Ureter (tissue), 1 donor: ENCODE measurements at places on chromosomes 11 and 22.

DNA sequence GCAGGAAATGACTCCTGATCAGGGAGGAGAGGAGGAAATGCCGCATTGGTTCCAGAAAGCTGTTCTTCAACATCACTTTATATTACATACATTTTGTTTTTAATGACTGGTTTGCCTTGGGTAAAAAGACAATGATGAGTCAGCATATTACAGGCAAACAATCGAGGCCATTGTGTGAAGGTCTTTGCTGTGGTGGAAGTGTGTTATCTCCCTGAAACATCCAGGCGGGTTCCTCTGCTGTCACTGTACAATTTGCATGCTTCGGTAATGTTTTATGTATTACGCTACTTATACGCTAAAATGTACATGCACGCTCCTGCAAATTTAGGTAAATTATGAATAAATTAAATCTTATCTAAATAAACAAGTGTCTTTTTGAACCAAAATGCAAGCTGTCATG is 161.1 kb downstream of the KIRREL3 start:
- DNase-seq: no peak

DNA sequence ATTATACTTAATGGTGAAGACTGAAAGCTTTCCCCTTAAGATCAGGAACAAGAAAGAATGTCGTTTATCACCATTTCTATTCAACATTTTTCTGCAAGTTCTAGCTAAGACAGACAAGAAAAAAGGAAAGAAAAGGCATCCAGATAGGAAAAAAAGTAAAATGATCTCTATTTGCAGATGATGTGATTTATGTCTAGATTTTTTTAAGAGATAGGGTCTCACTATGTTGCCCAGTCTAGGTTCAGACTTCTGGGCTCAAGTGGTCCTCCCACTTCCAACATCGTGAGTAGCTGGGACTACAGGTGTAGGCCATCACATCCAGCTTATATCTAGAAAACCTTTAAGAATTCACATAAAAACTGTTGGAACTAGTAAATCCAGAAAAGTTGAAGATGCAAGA is 51.4 kb upstream of the ADORA2A start:
- DNase-seq: no peak

DNA sequence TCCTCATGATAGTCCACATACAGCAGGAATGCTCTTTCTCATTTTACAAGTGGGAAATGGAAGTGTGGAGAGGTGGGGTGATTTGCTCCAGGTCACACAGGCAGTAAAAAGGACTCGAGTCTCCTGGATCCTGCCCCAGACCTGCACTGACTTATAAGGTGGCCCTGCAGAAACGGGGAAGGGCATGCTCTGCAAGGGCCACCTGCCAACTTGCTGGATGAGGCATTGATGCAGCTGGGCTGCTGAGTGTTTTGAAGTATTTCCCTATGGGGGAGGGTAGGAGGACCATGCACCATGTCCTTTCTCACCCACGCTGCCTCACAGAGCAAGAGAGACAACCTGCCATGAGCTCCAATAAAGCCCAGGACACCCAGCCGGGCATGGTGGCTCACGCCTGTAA is 36.9 kb downstream of the OR6Q1 start:
- no peak for DNase-seq

- no peak for DNase-seq
These were observed 40.5 kb downstream of the MICAL2 start for GRCh38 chr11:12150831-12151382.

- no peak for DNase-seq
These were observed 444.8 kb downstream of the SOX6 start for GRCh38 chr11:15911377-15912044.

GRCh38 chr11:134741453-134742223 is 329.6 kb upstream of the B3GAT1 start:
- no peak for DNase-seq

DNA sequence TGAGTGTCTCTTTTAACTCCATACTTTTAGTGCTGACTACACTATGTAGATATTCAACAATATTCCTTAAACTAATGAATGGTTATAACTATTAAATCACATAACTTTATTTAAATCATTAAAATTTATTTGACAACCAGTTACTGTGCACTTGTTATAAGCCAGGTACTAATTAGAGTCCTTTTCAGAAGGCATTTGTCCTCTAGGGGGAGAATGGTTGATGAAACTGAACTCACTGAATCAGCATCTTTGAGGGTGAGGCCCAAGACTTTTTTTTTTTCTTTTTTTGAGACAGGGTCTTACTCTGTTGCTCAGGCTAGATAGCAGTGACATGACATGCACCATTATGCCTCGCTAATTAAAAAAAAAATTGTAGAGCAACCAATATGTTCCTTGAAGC is 515.6 kb upstream of the CCDC90B start:
- no peak for DNase-seq

DNA sequence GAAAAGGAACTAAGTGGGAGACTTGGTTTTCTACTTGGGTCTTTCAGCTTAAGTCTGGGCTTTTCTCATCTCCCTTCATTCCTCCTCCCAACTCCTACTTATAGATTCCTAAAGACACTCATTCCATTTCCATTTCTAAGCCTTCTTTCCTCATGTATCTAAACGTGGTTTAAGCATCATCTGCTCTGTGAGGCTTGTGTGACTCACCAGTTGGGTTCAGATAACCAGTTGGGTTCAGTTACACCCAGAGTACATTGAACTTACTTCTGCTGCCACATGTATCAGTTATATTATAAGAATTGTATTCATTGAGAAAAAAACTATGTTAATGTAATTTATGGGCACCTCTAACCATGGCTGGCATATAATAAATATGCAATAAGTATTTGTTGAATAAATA is 831.2 kb upstream of the CCDC90B start:
- no peak for DNase-seq

- DNase-seq: no peak
These were observed 39.9 kb downstream of the PTPRJ start for GRCh38 chr11:48020092-48020755.

DNA sequence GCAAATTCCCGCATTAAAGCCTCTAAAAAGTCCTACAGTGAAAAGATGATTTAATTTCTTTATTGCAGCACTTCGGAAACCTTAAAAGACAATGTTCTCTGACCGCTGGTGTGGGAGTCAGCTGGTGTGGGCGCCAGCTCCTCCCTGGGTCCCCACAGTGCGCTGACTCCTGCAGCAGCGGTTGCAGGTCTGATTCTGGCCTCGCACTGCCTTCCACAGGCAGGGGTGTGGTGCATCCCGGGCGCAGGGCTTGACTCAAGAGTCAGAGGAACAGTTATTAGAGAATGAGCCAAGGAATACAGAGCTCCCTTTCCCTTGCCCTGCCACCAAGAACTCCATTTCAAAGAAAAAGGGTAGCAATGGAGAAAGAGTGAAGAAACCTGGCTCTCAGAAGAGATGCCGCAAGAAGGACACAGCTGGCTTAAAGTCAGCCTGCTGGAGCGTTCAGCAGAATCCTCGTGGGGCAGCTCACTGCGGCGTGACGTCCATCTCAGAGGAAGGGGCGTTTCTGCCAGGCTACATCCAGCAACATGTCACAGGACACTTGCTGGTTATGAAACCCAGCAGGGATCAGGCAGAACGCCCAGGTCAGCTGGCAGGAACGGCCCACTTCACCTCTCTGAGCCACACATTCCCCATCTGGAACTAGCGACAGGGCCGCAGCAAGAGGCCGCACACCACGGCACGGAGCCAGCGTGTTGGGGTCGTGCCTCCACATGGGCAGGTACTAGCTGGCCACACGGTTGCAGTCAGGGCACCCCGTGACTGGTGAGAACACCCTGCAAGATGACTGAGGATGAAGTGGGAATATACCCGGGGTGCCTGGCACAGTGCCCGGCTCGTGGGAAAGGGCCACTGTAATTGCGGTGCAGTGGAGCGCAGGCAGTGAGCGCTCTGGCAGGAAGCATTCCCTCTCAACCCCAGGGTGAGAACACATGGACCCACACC is 18.1 kb upstream of the EFCAB6 start:
- DNase-seq: no peak

DNA sequence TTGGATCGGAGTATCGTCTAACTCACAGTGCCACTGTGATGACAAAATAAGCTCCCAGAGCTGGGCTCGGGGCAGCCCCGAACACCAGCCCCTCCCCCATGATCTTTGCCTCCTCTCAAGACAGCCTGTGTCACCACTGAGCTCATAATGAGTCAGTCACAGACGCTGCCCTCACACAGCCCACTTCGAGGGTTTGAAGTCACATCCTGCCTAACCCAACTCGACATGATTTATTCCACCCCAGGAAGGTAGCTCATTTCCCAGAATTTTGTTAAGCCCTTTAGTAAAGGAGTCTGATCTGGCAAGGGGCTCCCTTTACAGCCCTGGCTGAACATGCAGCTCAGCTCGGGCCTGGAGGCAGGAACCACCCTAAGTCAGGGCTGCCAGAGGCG is 22.8 kb downstream of the MYH9 start:
- no peak for DNase-seq

DNA sequence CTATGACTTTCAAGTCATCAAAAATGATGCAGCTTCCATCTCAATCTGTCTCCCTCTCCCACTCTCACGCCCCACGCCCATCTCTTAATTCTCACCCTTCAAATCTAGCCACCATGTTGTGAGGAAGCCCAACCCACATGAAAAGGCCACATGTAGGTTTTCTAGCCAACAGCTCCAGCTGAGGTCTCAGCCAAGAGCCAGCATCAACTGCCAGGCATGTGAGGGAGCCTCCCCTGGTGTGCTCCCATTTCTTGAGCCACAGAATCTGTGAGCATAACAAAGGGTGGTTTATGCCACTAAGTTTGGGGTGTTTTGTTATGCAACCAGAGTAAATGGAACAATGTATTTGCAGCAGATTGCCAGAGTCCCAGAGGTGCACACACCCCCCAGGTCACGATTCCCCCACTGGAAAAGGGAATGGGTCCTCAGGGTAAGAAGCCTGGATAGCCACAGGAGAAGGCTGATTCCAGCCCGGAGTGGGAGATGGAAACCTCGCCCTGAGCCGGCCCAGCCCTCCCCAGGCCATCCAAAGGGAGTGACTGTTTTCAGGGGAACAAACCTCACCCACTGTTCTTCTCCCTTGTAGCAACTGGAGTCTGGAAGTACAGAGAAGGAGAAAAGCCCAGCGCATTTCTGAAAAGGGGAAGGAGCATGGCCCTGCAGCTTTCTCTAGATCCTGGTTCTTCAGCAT is 20.0 kb upstream of the LINC01488 start:
- no peak for DNase-seq

DNA sequence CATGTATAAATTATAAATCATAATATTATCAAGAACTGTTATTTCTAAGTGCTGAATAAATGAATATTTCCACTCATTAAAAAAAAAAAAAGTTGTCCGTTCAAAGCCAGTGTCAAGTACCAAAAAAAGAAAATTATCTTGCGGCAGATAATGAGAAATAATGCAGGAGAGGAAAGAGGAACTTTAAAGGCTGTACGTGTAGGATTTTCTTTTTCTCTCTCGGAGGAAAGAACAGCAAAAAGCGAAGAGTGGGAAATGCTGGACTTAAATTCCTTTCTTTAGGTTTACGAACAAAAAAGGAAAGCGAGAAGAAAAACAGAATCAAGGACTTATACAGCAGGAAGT is 999 bp upstream of the CCDC83 start:
- no peak for DNase-seq

DNA sequence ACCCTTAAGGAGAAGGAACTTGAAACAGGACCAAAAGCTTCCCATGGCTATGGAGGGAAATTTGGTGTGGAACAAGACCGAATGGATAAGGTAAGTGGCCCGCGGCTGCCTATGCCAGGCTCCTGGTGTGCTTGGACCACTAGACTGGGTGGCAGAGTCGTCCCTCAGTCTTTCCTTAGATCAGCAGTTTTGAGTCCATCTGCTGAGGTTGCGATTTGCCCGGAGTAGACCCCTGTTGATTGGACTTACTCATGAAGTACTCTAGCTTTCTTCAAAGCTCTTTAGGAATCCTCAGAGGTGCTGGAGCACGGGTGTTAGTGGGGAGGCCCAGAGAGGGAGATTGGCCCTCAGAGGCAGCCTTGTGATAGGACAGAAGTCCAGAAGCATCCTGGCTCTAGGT is 11.5 kb downstream of the CTTN start:
- DNase-seq: no peak

DNA sequence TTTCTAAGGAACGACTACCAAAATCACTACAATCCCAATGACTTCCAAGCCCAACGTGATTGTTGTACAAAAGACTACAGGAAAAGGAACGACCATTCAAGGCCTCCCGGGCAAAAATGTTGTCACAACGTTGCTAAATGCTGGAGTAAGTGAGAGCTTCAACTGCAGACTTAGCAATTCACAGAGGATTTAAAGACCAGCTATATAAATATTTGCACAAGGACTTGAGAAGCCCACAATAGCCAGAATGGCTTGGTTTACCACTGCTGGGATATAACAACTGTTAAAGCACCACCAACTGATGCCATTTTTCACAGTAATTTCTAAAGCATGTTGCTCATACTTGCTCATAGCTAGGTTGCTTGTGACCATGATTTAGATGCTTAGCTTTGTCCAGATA is 78.3 kb downstream of the EMSY start:
- no peak for DNase-seq

- DNase-seq: no peak
These were observed 540.7 kb upstream of the CADM1 start for GRCh38 chr11:116044941-116045340.
